ENCODE measurements at places on chromosomes 5 and 9.

DNA sequence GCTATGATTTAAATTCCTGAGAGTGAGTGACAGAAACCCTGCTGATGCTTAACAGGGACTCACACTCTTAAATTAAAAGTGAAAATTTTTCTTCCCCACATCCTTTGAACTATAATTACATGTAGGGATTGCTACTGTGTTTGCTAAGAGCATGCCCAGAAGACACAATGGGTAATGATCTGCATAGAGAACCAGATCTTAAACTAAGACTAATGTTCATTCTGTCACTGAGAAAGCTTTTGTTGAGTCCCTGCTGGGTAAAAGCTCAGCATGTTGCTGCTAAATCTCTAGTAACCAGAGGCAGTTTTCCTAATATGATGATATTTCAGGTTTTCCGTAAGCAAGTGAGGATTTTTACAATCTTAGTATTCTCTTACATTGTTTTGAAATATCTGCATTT, 424.8 kb upstream of the SMC2 start:
- no peak for DNase-seq
- no peak overlapping the region for H3K27ac ChIP-seq
- H3K4me3 ChIP-seq: no peak overlapping the region
- no peaks in the 10 kb centered on the region for H3K36me3 ChIP-seq

- H3K27ac ChIP-seq: no peak overlapping the region
- peaks cover 12% of the 10 kb centered on the region for H3K27me3 ChIP-seq
- no peak overlapping the region for H3K4me3 ChIP-seq
- H3K4me1 ChIP-seq: no peaks in the 10 kb centered on the region
- H3K36me3 ChIP-seq: no peaks in the 10 kb centered on the region
Observed at GRCh38 chr5:159324102-159324755, 6.1 kb downstream of the IL12B start.

- H3K27ac ChIP-seq: no peak overlapping the region
- peaks cover 46% of the 10 kb centered on the region for H3K27me3 ChIP-seq
- H3K4me3 ChIP-seq: no peak overlapping the region
Observed at GRCh38 chr5:160357861-160358411, 12.5 kb downstream of the C1QTNF2 start.

- no peaks in the 10 kb centered on the region for H3K4me1 ChIP-seq
- H3K27ac ChIP-seq: no peak overlapping the region
- no peak for DNase-seq
Observed at GRCh38 chr9:38141746-38142591, 72.9 kb upstream of the SHB start.

- no peaks in the 10 kb centered on the region for H3K27me3 ChIP-seq
- H3K27ac ChIP-seq: no peak overlapping the region
- no peaks in the 10 kb centered on the region for H3K36me3 ChIP-seq
- no peak overlapping the region for H3K4me3 ChIP-seq
- H3K4me1 ChIP-seq: no peaks in the 10 kb centered on the region
- DNase-seq: no peak
Observed at GRCh38 chr9:108477529-108478006, 378.2 kb downstream of the ACTL7B start.

DNA sequence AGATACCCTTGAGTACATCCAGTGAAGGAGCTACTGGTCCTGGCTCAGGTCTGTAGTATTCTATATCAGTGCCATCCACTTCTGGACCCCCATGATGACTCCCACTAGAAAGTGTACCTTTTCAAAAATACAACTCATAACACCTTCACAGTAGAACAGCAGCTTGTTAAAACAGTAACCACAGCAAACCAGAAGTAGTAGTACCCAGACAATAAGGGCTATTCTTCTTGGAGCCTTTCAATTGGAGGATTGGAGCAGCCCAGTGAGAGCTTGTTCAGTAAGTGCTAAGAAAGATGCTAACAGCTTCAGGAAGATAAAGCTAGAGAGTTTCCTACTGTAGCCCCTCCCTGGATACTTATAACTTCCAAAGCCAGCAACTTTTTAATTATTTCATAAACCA, 10.1 kb downstream of the ARL14EPL start:
- H3K4me3 ChIP-seq: no peak overlapping the region
- no peaks in the 10 kb centered on the region for H3K36me3 ChIP-seq
- H3K4me1 ChIP-seq: no peaks in the 10 kb centered on the region
- H3K27ac ChIP-seq: no peak overlapping the region

DNA sequence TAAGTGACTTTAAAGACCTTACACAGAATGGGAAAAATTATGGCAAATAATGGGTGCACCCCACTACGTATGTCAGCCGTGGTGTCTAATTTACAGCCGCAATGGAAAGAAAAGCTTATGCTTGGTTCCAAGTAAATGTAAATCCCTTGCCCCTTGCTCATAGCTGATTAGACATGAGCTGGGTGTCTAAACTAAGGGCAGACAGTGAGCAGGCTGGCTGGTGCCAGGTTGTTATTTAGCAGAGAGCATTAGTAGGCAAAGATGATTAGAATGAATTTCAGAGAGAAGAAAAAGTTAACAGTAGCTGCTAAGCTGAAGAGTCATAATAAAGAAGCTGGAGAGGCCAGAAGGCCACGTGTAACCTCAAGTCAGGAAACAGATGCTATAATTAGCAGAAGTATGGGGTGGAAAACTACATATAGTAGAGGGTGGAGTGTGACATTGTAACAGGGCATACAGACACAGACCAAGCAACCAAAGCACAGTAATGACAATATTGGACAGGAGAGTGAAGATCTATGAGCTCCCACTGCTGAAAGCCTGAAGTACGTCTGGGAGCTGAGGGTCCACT, 257.7 kb downstream of the MCTP1 start:
- H3K27me3 ChIP-seq: no peaks in the 10 kb centered on the region
- no peaks in the 10 kb centered on the region for H3K36me3 ChIP-seq
- no peak for DNase-seq
- H3K4me3 ChIP-seq: no peak overlapping the region

Data from K562 (cell line).